ENCODE measurements at places on chromosomes 16 and 17.

- DNase-seq, result no peak
Observed at GRCh38 chr16:49150341-49150740, 131.3 kb downstream of the CBLN1 start.

DNA sequence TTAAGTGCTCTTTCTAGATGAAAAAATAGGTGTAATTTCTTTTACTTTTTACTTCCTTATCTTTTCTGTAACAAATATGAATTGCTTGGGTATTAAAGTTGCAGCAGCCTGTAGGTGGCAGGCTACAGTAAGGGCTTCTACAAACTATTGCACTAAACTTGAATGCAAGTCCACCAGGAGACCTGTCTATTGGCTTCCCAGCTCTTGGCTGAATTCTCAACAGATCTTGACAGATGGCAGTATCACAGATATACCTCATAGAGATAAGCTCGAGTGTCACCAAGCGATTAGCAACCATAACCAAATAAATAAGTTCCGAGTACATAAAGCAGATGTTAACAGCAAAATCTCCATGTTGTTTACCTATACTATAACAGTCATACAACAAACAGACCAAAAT, 5.9 kb downstream of the BBS2 start:
- no peak for DNase-seq

GRCh38 chr17:49995055-49995738, at the start of gene DLX3:
Gene DLX3 (minus strand): TSS chr17:49995224. CDS start chr17:49994998, 226 bp downstream.
- DNase-seq, result no peak

DNA sequence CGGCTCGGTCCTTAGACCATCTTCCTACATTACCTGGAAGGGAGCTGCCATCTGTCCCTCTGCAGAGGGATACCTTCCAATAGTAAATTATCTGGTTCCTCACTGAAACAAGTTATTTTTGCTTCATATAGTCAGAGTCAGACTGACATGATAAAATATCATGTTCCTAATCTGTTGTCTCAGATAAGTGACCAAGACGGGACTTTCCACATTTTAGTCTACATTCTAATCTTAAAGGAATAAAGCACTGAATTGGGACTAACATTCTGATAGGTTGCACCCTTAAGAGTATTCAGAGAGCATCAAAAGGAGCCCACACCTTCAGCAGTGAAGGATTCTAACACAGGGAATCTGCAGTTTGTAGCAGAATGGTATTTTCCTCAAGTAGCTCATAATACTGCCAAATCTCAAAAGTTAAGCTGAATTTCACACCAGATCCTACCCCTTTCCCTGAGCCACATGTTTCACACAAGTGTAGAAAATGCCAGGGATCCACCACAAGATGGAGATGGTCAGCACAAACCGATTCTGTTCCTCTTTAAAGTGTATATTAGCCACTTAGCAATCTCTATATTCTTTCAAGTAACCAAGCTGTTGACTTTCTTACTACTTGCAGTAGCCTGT, 13.4 kb downstream of the GINS2 start:
- DNase-seq, result no peak

DNA sequence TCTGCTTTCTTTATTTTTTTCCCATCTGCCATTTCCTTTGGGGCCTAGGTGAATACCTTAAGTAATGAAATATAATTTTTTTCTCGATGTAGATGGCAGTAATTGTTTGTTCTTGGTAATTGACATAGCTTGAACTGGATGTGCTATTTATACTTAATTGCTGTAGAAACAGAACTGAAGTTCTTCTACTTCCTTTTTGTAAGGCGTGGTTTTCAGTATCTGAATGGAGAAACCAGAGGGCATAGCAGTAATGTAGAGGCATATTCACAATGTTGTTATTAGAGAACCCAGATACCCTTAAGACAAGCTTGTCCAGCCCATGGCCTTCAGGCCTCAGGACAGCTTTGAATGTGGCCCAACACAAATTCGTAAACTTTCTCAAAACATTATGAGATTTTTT, 16.4 kb downstream of the ATP6V0A1 start:
- no peak for DNase-seq

DNA sequence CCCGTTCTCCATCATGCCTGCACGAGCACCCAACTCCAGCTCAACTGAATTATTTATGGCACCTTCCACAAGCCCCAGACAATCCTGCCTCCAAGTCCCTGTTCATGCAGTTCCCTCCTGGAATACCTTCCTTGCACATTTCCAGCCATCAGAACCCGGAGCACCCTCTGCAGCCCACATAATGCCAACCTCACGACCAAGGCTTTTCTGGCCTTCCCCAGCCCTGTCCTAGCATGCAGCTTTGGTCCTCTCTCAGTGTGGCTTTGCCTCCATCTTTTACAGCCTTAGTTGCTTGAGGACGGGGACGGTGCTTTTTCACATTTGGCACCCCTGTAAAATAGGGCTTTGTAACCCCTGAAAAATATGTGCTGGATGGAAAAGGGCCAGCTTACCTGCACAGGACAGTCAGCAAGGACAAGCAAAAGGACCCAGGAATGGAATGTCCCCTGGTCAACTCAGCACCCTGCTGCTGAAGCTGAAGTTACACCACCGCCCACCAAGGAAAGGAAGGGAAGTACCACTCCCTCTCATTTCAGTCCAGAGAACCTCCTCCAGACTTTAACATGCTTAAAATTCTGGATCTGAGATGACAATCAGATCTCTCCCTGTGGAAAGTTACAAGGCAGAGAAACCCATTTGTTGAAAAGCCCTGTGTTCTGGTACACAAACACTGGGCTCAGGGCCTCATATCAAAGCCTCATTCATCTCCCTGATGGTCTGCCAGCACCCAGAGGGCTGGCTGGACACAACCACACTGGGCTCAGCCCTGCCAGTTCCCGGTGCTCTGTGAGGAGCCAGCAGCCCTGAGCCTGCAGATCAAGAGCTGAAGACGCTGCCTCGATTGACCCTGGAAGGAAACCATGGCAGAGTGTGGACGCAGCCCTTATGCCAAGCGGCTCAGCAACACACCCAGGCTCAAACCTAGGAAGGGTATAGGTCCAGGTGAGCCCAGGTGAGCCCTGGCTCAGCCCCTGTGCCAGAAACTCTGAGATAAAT, 2.9 kb downstream of the SLC39A11 start:
- DNase-seq, result no peak

- no peak for DNase-seq
Observed at GRCh38 chr16:13708347-13709120, 211.4 kb upstream of the ERCC4 start.

DNA sequence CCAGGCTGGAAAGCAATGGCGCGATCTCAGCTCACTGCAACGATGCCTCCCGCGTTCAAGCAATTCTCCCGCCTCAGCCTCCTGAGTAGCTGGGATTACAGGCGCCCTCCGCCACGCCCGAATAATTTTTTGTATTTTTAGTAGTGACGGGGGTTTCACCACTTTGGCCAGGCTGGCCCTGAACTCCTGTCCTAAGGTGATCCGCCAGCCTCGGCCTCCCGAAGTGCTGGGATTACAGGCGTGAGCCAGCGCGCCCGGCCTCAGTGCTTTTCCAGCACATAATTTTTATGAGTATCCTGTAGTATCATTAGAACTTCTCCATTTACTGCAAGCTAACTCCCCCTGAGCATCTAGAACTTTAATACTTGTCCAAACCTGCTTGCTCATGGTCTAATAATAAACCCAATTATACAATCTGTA, 1.8 kb downstream of the UBE2G1 start:
- no peak for DNase-seq

DNA sequence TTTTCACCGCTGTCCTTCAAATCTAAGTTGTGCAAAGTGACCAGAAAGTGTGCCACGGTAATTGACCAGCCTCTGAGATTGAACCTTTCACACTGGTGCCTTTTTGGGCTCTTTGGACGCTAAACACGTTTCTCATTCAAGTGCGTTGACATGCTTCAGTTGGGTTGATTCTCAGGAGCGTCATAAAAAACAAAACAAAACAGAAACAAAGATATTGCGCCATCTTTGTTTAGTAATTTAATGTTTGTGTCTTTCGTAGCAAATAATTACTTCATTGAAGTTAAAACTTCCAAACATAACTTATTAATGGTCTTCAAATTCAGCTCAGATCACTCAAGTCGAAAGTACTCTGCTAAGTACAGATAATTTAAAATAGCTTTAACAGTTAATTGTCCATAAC, 80.2 kb downstream of the OR1D5 start:
- no peak for DNase-seq

GRCh38 chr16:60279061-60279665, 1545.0 kb upstream of the GOT2 start:
- no peak for DNase-seq

DNA sequence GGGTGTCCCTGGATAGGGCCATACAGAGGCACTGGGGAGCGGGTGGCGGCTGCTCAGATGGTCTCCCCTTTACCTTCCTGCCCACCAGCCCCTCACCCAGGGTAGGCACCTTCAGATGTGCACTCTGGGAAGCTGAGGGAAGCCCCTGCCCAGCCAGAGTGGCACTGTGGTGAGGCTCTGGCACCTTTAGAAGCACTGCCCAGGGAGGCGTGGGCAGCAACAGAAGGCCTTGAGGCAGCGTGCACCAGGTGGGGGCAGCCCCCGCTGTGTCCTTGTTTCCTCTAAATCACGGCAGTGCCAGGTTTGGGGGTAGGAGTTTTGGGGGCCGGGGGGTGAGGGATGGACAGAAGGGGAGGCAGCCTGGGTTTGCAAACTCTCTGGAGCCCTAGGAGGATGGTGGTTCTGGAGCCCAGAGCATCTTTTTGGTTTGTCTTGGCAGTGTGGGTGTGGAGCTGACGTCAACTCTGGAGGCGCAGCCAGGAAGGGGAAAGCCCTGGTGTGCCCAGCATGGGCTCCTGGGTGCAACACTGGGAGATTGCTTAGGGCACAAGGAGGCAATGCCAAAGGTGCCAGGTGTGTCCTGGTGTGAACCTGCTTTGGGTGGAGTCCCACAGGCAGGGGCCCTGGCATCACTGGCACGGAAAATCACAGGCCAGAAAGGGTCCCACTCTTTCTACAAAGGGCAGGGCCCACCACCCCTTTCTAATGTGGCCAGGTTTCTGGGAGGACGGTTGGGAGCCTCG, 23.1 kb upstream of the CDC42EP4 start:
- no peak for DNase-seq

- DNase-seq, result no peak
Observed at GRCh38 chr17:60155815-60156214, 6.0 kb downstream of the CA4 start.

DNA sequence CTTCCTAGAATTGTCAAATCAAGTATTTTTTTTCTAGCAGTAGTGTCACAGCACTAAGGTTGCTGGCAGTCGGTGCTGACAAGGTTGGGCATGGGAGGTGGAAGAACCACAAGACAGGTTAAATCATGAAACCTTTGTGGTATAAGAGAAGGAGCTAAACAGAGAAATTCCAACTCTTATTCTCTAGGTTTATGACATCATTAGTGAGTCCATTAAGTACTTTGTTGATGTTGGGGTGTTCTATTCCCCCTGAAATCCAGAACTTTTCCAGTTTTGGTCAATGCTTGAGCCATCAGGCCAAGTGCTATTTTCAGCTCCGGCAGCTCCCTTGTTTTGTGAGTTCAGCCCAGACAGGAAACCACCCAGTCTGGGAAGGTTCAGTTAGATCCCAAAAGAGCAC, 206.0 kb upstream of the SOX9 start:
- DNase-seq, result no peak

- DNase-seq, result no peak
Observed at GRCh38 chr17:53527473-53527872, 295.3 kb upstream of the KIF2B start.

DNA sequence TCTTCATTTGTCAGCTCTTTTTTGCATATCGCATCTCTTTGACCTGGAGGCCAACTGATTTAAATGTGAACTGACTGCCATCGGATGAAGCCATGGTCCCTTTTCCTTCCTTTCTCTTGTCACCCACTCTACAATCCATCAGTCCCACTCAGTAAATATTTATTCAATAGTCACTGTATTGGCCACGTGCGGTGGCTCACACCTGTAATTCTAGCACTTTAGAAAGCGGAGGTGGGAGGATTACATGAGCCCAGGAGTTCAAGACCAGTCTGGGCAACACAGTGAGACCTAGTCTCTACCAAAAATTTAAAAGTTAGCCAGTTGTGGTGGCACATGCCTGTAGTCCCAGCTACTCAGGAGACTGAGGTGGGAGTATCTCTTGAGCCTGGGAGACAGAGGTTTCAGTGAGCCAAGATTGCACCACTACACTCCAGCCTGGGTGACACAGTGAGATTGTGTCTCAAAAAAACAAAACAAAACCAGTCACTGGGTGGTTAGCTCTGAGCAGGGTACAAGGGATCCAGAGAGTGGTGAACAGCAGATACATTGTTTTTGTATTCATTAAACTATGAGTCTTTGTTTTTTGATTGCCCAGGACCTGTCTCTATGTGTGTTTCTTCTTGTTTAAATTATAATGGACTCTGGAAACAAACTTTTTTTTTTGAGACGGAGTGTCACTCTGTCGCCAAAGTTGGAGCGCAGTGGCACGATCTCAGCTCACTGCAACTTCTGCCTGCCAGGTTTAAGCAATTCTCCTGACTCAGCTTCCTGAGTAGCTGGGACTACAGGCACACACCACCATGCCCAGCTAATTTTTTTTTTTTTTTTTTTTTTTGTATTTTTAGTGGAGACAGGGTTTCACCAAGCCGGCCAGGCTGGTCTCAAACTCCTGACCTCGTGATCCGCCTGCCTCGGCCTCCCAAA, 6.9 kb downstream of the PHAF1 start:
- no peak for DNase-seq

GRCh38 chr17:20125724-20126123, 116.6 kb downstream of the SPECC1 start:
- DNase-seq, result no peak

GRCh38 chr17:61579961-61580360, 11.1 kb downstream of the NACA2 start:
- no peak for DNase-seq

All from stimulated activated CD8-positive, alpha-beta memory T cell treated with anti-CD3 and anti-CD28 coated beads, Interleukin-4, amount 100 ng/mL, for 1 hour (primary cell).